Activated CD4-positive, CD25-positive, alpha-beta regulatory T cell treated with anti-CD3 and anti-CD28 coated beads, Interleukin-2, amount 50 U/mL, for 72 hours (primary cell): ENCODE measurements at places on chromosomes 7 and 10.

- DNase-seq: no peak
These were observed 173.0 kb downstream of the SKAP2 start for GRCh38 chr7:26691406-26691805.

- DNase-seq: no peak
These were observed 103.1 kb upstream of the SFMBT2 start for GRCh38 chr10:7513936-7514335.

DNA sequence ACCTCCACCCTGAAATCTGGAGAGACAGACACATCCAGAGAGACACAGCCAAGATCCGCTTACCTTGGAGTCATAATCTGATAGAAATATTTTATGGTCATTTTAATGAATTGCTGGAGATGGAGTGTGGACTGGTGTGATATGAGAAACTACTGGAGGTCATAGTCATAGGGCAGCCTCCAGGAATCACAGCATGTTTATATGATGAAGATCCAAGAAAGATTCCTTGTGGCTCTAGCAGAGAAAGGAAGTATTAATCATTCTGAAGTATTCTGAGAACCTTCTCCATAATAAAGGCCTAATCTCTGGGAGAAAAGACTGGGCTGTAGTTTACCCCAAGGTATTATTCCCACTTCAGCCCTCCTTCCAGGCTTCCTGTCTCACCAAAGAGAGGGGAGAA is 38.0 kb downstream of the POLR1F start:
- no peak for DNase-seq

GRCh38 chr7:115475761-115476385 is 554.0 kb downstream of the MDFIC start:
- DNase-seq: no peak

GRCh38 chr10:126528315-126528835 is 140.1 kb upstream of the ADAM12 start:
- DNase-seq: no peak

DNA sequence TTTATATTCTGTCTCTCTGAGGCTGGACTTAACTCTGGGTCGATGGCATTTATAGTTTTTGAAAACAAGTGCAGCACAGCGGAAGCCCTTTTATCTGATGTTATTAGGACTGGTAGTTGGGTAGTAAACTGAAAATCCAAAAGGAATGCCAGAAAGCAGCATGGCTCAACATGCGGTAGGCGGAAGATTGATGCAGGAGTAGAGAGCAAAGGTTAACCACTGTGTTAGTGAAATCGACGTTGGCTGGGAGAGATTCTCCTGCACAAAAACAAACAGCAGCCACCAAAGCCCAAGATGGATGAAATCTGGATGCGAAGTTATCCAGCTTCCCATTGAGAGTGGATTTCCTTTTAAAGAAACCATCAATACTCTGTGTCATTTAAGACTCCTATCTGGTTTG is 54.5 kb upstream of the EMX2 start:
- no peak for DNase-seq

DNA sequence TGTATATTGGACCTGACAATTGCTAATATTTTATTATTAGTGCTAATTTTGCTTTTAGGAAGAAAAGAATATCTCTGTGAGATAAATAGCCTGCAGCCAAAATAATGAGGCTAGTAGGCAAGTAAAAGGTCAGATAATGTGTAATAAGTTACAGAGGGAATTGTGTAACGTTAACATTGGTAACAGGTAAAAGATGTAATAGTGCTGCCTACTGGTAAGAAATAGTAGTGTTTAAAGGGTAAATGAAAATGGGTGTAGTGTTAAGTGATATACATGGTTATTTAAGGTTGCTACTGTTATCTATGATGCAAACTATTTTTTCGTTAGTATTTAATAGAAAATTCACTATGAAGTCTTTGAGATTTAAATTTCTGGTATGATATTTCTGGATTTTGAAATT is 9.2 kb upstream of the FOXP2 start:
- DNase-seq: no peak

- DNase-seq: peak; percentile 55
These were observed 138.0 kb upstream of the MTPN start for GRCh38 chr7:136114966-136115762.

DNA sequence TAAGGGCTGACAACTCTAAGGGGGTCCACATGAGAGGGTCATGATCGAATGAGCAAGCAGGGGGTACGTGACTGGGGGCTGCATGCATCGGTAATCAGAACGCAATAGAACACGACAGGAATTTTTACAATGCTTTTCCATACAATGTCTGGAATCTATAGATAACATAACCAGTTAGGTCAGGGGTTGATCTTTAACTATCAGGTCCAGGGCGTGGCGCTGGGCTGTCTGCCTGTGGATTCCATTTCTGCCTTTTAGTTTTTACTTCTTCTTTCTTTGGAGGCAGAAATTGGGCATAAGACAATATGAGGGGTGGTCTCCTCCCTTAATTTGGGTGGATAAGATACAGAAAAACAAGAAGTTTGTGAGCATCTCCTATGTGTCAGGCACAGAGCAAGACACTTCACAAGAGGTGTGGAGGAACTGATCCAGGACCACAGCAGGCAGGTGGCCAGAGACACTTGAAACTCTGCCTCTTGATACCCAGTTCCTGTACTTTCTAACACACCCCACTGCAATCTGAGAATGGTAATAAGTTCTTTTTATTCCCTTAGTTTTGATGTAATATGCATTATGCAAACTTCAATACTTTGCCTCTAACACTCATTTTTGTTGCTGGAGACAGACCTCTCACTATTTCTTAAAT is 18.0 kb upstream of the MRLN start:
- DNase-seq: no peak

DNA sequence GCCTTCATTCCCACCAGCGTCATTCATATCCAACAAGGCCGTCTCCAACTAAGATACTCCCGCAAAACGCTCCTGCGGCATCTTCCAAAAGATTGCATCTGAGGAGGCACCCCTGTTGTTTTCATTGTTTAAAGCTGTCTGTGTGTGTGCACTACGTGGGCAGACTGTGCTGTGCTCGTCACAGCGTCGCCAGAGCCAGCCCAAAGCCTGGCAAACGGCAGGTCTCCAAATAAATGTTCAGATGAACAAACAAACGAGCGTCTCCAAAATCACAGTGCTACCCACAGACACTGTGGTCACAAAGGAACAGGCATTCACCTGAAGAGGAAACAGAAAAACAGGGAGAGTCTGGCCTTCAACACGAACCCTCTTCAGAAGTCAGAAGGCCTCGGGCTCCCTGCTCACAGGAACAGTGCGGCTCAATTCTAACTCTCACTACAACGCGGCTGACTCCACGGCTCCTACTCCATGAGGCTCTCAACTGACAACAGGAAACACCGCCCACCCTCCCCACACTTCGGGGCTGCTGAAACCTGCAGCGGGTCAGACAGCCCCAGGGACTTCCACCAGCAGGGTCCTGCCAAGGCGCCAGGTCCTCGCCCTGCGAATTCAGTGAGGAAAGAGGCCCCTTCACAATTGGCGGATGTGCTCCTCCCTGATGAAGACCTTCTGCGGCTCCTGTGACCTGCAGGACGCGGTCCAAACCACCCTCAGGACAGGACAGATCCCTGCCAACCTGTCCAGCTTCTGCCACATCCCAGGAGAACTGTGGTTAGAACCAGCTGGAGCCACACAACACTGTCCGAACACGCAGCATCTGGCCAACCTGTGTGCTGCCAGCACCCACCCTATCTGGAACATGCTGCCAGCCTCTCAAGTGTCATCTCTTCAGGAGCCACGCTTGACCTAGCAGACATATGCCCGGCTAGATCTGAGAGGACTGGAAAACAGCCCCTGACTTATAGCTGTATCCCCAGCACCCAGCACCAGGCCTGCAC is 36.1 kb downstream of the MAD1L1 start:
- DNase-seq: no peak

GRCh38 chr10:3567291-3567963 is 217.6 kb downstream of the KLF6 start:
- DNase-seq: no peak

DNA sequence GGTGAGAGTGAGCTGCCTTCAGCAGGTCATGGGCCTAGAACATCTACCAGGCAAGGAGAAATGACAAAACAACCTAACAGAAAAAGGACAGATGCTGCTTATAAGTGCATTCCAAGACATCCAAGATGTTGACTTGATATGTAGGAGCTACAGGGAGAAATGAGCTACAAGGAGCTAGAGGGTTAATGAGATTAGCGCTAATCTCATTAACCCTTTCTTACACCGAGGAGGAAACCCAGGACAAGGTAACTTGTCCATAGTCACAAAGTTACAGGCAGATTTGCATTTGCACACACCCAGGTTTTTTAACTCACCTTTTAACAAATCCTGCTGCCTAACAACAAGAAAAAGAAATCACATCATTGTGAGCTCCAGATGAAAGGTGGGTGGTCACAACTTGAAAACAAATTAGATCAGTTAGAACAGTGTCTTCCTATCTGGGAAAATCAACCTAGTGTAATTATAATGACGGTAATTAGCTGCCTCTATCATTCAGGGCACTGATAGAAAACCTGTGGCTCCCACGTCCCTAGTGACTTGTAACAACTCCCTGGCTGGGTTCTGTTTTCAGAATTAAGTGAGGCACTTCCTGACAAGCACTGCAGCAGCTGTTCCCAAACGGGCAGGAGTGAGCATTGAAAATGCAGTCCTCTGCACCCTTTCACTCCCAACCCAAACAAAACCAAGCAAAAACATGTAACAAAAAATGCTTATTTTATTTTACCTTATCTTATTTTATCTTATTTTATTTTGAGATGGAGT is 5.7 kb downstream of the KIAA1549 start:
- no peak for DNase-seq

GRCh38 chr7:11141541-11141940 is 167.9 kb downstream of the PHF14 start:
- DNase-seq: no peak

DNA sequence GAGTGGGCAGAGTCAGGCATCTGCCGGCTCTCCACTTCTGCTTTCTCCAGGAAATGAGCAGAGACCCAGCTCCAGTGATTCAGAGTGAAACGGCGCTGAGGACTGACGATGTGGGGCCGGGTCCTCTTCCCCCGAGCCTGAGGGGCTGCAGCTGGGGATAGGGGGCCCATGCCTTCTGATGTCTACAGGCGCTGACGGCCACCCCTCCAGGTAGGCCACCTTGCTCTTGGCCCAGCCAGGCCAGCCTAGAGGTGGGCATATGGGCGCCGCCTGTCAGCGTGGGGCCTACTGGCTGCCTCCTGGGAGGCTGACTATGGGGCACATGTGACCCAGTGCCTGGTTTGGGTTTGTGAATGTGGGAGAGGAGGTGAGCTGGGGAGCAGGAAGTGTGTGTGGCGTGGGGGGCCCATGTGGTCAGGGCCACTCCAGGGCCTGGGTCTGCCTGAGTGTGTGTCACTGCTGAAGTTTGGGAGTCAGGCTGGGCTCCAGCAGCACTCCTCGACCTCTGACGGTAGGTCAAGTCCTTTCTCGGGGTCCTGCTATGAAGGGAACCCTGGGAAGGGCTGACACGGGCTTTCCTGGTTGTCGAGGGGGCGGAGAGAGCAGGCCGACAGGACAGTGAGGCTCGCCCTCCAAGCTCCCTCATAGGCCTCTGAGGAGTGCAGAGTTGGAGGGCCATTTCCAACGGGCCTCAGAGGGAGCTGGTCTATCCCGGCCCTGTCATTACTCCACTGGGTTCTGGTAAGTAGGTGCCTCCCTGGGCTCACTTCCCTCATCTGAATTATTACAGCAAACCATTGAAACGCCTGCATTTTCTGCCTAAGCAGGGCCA is at the start of gene WDFY4:
WDFY4 (plus strand) TSS at position 82 of the 832 bp plus-strand sequence. CDS start 24,860 bp downstream, outside the sequence.
- DNase-seq: no peak

- peak; percentile 51 for DNase-seq
These were observed 9.4 kb downstream of the NXPH1 start for GRCh38 chr7:8442814-8443304.

DNA sequence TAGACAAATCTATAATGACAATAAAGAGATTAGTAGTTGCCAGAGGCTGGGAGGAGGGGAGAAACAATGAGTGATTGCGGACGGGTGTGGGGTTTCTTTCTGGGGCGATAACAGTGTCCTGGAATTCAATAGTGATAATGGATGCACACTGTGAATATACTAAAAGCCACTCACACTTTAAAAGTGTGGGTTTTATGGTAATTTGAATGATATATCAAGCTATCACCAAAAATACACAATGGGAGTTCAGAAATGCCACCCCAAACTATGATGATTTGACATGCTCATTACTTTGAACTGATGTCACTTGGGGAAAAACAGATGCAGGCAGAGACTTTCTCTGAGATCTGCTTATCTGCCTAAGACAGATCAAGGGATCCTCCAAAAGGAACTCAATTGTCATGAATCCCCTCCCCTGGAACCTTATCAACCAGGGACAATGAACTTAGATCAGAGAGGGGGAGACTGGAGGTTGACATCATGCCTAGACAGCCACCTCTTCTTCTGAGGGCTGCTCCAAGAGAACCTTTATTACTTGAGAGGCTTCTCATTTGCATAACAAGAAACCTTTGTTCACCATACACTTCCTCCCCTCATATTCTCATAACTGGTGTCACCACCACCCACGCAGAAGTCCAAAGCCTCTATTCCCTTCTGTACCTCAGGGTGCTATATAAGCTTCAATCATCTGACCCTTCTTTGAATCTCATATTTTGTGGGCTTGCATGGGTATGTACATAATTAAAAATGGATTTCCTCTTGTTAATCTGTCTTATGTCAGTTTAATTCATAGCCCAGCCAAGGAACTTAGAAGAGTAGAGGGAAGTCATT is 14.8 kb upstream of the ZC3HAV1 start:
- no peak for DNase-seq

DNA sequence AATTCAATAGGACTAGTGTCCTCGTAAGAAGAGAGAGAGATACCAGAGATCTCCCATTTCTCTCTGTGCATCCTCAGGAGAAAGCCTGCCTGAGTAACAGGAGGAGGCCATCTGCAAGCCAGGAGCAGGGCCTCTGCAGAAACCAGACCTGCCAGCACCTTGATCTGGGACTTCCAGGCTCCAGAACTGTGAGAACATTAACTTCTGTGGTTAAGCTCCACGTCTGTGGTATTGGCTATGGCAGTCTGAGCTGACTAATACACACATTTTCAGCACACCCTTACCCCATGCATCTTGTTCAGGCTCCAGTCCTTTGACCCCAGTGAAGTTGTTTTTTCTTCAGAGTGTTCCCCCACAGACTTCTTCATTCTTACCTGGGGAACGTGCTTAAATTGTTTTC is 3.1 kb upstream of the CRTAC1 start:
- no peak for DNase-seq

GRCh38 chr7:87111877-87112276 is 40.4 kb upstream of the DMTF1 start:
- no peak for DNase-seq

DNA sequence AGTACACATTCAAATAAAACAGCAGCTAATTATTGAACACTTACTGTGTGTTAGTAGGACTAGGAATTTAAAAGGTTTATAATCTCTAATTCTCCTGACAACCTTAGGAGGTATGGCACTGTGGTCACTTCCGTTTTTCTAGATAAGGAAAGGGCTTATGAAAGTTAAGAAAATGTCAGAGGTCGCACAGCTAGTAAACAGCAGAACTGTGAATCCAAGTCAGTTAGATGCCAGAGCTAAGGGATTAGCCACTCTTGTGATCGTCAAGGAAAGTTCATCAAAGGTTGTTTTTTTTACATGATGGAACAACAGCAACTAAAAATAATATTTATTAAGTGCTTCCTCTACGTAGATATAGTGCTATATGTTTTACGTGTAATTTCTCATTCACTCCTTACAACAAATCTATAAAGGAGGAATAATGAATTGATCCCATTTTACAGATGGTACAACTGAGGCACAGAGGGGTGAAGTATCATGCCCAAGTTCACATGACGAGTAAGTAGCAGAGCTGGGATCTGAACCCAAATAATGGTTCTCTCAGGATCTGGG is 84.9 kb downstream of the NAMPT start:
- DNase-seq: no peak

GRCh38 chr10:101485681-101486554 is 102.1 kb downstream of the POLL start:
- no peak for DNase-seq
